ENCODE measurements at places on chromosomes 3 and 15.

DNA sequence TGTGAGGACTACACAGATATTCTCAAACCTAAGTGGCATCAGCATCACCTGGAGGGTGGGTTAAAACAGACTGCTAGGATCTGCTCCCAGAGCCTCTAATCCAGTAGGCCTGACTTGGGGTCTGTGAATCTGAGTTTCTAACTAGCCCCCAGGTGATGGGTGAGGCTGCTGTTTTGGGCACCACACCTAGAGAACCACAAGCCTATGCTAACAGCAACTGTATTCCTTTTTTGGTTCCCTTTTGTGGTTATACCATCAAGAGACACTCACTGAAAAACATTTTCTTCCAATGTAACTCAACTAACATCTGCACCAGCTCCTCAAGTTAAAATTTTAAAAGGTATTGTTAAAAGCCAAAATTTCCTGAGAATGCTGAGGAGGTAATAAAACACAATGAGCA, 16.0 kb downstream of the WDR82 start:
- DNase-seq = no peak

DNA sequence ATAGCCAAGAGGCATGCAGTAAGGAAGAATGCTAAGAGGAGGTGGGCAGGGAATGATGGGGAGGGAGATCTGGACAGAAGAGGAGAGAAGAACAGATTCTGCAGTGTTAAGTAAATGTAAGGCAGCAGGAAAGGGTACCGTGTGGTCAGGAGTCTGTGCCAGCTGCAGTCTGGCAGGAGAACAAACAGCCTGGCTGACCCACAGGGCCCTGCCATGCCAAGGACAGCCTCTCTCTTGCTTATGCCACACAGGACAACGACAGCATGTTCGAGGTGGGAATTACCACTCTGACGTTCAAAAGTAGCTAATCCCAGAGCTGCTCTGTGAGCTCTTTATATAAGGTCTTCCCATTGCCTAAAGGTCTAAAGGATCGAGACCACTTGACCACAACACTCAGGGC, 31.3 kb downstream of the DAPK2 start:
- no peak for DNase-seq

DNA sequence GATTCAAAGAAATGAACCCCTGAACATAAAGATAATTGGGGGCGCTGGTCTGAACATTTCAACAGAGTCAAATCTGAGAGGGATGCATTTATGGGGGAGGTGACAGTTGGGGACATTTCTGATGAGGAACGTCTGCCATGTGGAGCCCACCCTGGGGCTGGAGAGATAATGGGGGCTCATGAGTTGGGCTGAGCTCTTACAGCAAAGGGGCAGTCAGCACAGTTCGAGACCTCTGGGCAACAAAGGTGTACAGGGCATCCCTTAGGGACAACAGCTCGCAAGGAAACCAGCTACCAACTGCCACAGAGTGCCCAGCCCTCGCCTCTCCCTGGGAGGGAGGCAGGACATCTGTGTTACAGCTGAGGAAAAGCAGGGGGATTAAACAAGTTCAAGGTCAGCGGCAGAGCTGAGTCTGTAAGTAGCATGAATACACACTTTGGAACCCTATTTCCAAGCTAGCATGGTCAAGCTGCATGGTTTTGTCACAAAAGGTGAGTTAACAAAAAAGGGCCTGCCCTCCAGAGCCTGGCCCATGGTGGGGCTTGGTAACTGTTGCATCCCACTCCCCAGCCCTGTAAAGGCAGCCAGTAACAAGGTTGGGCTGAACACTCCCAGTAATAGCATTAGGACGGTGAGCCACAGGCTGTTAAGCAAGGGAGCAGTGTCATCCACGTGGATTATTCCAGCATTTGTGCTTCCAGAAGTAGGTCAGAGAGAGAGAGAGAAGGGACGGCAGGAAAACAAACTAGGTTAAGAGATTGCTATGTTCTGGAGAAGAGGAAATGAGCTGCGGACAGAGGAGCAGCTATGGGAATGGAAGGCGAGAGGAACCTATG, 4.3 kb downstream of the GNB5 start:
- DNase-seq = no peak

- DNase-seq = no peak
Observed at GRCh38 chr15:57505056-57505715, 86.5 kb upstream of the MYZAP start.

Data from hematopoietic multipotent progenitor cell treated with erythropoietin and hydrocortisone succinate and interleukin-3 and kit ligand, for 15 days (in vitro differentiated cells).